ENCODE measurements at places on chromosomes 4 and X.
A peak's percentile ranks its signal among the peaks of the same experiment; 100 is the strongest.

- no peak for DNase-seq
Measured at GRCh38 chrX:72358313-72358712, 52.6 kb upstream of the CITED1 start.

- no peak for DNase-seq
Measured at GRCh38 chr4:140220058-140220457, 66.1 kb upstream of the MAML3 start.

- no peak for DNase-seq
Measured at GRCh38 chr4:140928880-140929279, 172.7 kb upstream of the TBC1D9 start.

GRCh38 chr4:10706236-10706635, 21.7 kb upstream of the CLNK start:
- DNase-seq = no peak

GRCh38 chr4:83865417-83866150, 329.7 kb downstream of the GPAT3 start:
- no peak for DNase-seq

DNA sequence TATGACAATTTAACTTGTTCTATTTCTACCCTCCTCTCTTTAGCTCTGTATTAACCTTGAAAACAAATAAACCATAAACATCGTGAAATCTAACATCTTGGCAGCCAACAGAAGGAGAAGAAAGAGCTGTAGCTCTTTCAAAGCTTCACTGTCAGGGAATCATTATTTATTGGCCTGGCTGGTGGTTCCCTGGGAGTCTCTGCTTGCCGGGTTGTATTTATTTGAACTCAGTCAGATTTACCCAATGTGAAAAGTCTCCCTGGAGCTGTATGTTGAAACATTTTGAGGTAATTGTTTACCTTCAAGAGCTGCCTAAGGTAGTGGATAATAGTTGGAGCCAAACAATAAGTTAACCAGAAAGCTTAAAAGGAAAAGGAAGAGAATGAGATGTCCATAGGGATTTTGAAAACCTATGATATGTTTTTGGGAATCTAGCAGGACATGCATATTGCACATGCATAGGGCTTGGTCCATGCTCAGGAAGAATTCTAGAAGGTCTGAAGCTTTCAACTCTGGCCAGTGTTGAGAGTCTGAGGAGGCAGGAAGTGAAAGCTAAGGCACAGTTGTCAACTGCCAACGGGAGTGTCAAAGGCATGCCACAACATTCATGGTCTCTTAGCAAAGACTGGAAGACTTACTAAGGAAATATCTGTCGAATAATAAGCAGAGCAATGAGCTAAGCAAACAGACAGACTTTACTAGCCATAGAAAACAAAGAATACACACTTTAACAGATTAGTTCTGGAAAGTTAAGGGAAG, 621.6 kb downstream of the PCDH7 start:
- no peak for DNase-seq

- no peak for DNase-seq
Measured at GRCh38 chr4:78721747-78722146, 54.4 kb upstream of the BMP2K start.

DNA sequence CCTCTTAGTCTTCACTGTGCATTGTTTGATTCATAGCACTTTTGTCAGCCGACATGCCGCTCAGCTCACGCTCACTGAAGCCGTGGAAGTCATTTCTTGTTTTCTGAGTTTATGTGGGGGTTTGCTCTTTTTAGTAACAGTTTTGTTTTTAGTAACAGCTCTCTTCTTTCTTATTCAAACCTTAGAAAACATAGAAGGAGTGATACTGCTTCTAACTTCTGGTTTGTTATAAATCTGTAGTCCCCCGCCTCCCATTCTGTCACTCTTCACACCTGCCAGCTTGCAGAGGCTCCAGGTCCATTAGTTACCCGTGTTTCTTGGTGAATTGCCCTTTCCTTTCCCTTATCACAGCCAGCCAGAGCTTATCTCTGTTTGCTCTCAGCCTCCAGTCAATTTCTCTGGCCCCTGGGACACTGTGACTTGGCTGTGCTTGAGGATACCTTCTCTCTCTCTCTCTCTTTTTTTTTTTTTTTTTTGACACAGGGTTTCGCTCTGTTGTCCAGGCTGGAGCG, 50.5 kb downstream of the GRK4 start:
- peak; percentile 78 for DNase-seq

DNA sequence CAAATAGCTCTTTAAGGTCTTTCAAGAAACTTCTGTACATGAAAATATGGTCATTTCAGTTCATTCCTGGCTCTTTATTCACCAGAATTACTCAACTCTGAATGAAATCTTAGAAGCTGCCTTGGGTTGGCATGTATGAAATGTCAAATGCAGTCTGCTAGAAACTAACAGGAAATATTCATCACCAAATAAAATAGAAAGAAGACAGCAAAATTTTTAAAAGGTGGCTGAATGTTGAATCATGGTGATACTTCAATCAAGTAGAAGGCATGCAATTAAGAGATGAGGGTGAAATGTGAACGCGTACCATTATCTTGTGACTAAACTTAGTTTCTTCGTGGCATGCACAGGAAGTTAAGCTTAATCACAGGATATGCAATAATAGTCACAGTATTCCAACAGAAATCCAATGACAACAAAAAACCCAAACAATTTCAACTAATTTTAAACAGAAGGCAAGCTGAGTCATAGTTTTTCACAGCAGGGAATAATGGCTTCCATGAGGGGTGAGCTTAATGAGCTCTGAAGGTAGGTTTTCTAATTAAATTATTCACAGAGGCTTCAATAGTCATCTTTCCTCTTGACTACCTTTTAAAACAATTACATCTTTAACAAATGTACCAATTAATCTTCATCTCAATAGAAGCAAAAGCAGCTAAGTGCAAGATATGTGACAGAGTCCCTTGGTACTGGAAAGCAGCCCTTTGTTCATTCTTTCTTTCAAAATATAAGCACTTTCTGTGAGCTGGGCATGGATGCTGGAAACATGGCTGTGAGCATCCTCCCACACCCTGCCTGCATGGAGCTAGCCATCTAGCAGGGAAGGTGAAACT, 44.5 kb downstream of the SCFD2 start:
- no peak for DNase-seq

DNA sequence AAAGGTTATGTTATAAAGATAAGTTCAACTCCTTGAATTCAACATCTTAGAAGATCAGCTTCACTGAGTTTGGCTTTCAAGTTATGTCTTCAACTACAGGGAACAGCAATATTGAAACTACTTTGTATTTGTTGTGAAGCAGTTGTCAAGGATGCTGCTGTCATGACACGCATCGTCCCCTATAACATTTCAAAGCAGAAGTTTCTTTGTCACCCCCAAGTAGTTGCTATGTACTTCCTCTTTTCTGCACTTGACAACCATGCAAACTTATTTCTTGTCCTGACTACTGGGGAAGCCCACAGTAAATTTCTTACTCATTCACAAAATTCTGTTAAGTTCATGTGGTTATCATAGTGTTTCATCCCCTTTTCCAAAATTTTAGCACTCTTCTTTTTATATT, 14.3 kb downstream of the ANTXR2 start:
- DNase-seq = no peak

Data from HuH-7 (cell line).